ENCODE measurements at places on chromosomes 1 and 21.

DNA sequence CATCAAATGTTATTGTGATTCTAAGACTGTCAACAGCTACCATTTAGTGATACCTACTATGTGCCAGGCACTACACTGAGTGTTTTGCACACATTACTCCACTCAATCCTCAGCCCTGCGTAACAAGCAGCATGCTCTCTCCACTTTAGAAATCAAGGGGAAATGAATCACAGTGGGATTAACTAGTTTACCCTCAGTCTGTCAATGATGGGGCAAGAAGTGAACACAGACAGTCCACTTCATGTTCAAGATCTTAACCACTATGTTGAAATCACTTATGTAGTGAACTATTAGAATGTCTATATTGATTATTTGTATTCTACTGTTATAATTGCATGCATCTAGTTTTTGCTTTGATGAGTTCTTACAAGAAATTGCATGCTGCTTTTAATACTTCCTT lies 165.3 kb downstream of the LTN1 start:
- H3K27ac ChIP-seq, result peak overlapping the region; percentile 69
- H3K27me3 ChIP-seq, result no peaks in the 10 kb centered on the region
- peaks cover 74% of the 10 kb centered on the region for H3K4me1 ChIP-seq
- no peak for DNase-seq
- no peaks in the 10 kb centered on the region for H3K36me3 ChIP-seq
- no peak overlapping the region for H3K4me3 ChIP-seq

DNA sequence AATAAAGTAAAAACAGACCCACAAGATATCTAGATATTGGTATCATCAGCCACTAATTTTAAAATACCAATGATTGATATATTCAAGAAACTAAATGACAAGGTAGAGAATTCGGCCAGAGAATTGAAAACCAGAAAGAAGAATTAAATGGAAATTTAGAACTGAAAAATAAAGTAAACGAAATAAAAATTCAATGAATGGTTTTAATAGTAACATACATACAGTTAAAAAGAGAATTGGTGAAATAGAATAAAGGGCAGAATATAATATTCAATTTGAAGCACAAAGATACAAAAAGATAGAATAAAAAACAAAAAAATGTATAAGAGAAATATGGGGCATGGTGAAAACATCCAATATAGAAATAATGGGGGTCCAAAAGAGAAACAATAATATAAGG lies 64.0 kb upstream of the GUCA2B start:
- H3K4me3 ChIP-seq, result no peak overlapping the region
- no peak for DNase-seq
- H3K27ac ChIP-seq, result no peak overlapping the region
- H3K27me3 ChIP-seq, result no peaks in the 10 kb centered on the region

- no peak overlapping the region for H3K4me3 ChIP-seq
- no peaks in the 10 kb centered on the region for H3K36me3 ChIP-seq
- H3K27me3 ChIP-seq, result no peaks in the 10 kb centered on the region
- no peak for DNase-seq
- H3K27ac ChIP-seq, result no peak overlapping the region
Measured at GRCh38 chr1:227323171-227323966, 5.1 kb upstream of the CDC42BPA start.

DNA sequence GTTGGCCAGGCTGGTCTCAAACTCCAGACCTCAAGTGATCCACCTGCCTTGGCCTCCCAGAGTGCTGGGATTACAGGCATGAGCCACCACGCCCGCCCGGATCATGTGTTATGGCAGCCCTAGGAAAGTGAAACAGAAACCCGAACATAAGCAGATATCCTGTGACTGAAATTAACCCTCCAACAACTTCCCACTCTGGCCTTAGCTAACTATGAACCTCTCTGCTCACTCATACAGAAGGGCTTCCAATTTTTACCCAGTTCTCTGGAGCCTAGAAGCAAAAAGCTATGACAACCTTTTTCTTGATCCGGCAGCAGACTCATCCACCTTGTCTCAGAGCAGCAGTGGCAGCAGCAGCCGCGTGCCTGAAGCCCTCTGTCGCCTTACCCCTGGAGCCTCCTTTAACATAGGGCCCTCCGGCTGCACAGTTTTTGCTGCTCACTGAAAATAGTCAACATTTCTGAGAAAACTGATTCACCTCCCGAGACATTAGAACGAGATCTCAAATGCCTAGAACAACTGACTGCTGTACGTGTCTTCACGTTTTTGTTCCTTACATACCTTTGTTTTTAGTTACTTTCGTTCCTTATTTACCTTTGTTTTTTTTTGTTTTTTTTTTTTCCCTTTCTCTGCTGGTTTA lies 9.3 kb downstream of the CBR1 start:
- no peaks in the 10 kb centered on the region for H3K27me3 ChIP-seq
- no peak overlapping the region for H3K27ac ChIP-seq
- no peak for DNase-seq
- no peak overlapping the region for H3K4me3 ChIP-seq
- no peaks in the 10 kb centered on the region for H3K4me1 ChIP-seq
